Activated CD4-positive, alpha-beta T cell treated with anti-CD3 and anti-CD28 coated beads for 1 hour (primary cell): ENCODE measurements at places on chromosomes 12 and 14.

- DNase-seq = no peak
Measured at GRCh38 chr12:51661199-51661598, 70.2 kb downstream of the SCN8A start.

GRCh38 chr12:92105676-92106075 is 40.0 kb downstream of the BTG1 start:
- no peak for DNase-seq

GRCh38 chr12:10366875-10367274 is 23.0 kb downstream of the KLRK1 start:
- no peak for DNase-seq

DNA sequence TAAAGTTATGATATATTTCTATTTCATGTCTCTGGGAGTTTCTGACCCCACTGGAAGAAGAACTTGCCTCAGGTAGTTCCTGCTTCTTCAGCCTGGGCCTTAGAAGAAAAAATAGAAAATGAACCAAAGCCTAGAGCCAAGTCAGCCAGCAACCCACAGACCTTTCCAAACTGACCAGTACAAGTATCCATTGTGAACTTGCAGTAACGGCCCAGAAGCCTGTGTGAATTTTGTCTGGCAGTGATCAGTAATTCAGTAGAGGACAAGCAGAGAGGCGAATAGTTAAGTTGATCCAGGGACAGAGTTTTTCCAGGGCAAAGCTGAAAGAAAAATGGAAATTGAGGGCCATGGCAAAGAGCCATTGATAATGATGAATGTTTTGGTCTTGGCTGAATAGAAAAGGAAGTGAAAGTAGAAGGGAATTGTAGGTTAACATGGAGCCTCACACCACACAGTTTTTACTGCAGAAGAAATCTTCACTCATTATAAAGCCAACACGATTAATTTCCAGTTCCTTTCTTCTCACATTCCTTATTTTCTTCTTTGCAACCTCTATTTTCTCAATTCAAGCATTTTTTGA is 311.8 kb downstream of the BTG1 start:
- no peak for DNase-seq

GRCh38 chr14:69796797-69797500 is at the start of gene SLC10A1:
TSS of gene SLC10A1 (minus strand) at chr14:69797241. CDS start at chr14:69797155, 86 bp downstream.
- no peak for DNase-seq

GRCh38 chr12:66541426-66541825 is 137.4 kb downstream of the GRIP1 start:
- DNase-seq = no peak

GRCh38 chr14:33924566-33925100 is 26.2 kb downstream of the EGLN3 start:
- DNase-seq = no peak

DNA sequence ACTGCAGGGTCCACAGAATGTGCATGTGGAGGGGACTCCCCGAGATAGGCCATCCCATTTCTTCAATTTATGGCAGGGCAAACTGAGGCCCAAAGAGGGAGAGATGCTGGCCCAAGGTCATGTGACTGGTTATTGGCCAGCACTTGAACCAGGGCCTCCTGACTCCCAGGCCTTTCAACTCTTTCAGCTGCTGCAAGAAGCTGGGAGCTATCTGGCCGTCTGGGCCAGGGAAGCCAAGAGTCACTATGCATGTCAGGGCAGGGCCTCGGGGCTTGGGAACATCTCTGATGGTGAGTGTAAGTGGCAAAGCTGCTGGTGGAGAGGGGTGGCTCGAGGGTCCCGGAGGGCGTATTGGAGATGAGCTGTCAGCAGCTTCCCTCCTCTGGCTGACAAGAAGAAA is 9.5 kb upstream of the LTBP2 start:
- no peak for DNase-seq
